Left cardiac atrium (tissue), 4 donors: ENCODE measurements at places on chromosomes 13 and 19. TPM values are rescaled to one million over a fixed set of nuclear protein-coding genes. Genes with fewer than 3 reads are reported as not detected.

The RGS9BP gene
- total RNA-seq, result 8.1 TPM

The DAND5 gene
- 7.0 TPM for total RNA-seq

The SPTBN4 gene
- total RNA-seq, result 4.8 TPM

The FLT1 gene
- 38.7 TPM for total RNA-seq

The OVOL3 gene
- not detected for total RNA-seq

The KASH5 gene
- not detected for total RNA-seq

The ZGLP1 gene
- total RNA-seq, result 1.8 TPM

The GRIN3B gene
- total RNA-seq, result 0.06 TPM

The TNNI3 gene
- 1,897 TPM for total RNA-seq

The ZNF709 gene
- total RNA-seq, result 1.3 TPM

The EID2 gene
- 14.8 TPM for total RNA-seq

The CRB3 gene
- total RNA-seq, result not detected

The FCER2 gene
- 0.31 TPM for total RNA-seq

The ZNF816 gene
- 3.8 TPM for total RNA-seq

The KIR2DL4 gene
- not detected for total RNA-seq

The C19orf38 gene
- 1.1 TPM for total RNA-seq

The MPV17L2 gene
- 13.4 TPM for total RNA-seq

The FAM216B gene
- total RNA-seq, result 47.3 TPM

The NAPSA gene
- total RNA-seq, result 0.47 TPM

The OR7G2 gene
- total RNA-seq, result not detected

The SERTAD1 gene
- total RNA-seq, result 9.4 TPM

The KLK13 gene
- not detected for total RNA-seq

The FFAR1 gene
- total RNA-seq, result not detected

The LACC1 gene
- 5.5 TPM for total RNA-seq

The RPL18 gene
- 674 TPM for total RNA-seq

The GJA3 gene
- total RNA-seq, result 8.0 TPM

The DLEU7 gene
- total RNA-seq, result 0.10 TPM

The PSENEN gene
- total RNA-seq, result 46.6 TPM

The MBD3L3 gene
- total RNA-seq, result not detected

The ZNF208 gene
- 13.0 TPM for total RNA-seq

The WDR88 gene
- not detected for total RNA-seq

The TMEM161A gene
- total RNA-seq, result 19.1 TPM

The DACH1 gene
- total RNA-seq, result 1.7 TPM

The ZNF221 gene
- total RNA-seq, result 5.2 TPM
